ENCODE measurements at places on chromosomes 16 and 17.

- DNase-seq, result no peak
Observed at GRCh38 chr16:74029115-74029792, 267.4 kb upstream of the PSMD7 start.

DNA sequence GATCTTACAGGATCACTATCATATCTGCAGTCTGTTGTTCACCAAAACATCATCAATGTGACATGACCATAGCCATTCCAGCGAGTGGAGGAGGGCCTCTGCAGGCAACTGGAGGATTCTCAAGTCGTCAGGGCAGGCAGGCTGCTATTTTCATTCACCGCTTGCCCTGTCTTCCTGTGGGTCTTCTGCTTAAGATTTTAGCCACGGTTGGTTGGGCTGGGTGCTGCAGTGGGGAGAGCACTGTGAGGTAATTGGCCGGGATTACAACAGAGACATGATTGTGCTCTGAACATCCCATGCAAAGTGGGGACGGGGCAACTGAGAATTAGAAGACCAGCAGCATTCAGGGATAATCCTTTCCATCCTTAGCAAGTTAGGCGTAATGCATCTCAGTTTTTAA lies 245.9 kb downstream of the CPPED1 start:
- peak; percentile 56 for DNase-seq

- DNase-seq, result no peak
Observed at GRCh38 chr16:88382491-88383400, at the start of gene ZNF469. Gene ZNF469 (plus strand): TSS chr16:88382959. CDS start chr16:88427471, 44,512 bp downstream.

- no peak for DNase-seq
Observed at GRCh38 chr16:67948015-67948414, 4.1 kb upstream of the LCAT start.

- DNase-seq, result no peak
Observed at GRCh38 chr17:75468291-75468754, 11.9 kb downstream of the TMEM94 start.

DNA sequence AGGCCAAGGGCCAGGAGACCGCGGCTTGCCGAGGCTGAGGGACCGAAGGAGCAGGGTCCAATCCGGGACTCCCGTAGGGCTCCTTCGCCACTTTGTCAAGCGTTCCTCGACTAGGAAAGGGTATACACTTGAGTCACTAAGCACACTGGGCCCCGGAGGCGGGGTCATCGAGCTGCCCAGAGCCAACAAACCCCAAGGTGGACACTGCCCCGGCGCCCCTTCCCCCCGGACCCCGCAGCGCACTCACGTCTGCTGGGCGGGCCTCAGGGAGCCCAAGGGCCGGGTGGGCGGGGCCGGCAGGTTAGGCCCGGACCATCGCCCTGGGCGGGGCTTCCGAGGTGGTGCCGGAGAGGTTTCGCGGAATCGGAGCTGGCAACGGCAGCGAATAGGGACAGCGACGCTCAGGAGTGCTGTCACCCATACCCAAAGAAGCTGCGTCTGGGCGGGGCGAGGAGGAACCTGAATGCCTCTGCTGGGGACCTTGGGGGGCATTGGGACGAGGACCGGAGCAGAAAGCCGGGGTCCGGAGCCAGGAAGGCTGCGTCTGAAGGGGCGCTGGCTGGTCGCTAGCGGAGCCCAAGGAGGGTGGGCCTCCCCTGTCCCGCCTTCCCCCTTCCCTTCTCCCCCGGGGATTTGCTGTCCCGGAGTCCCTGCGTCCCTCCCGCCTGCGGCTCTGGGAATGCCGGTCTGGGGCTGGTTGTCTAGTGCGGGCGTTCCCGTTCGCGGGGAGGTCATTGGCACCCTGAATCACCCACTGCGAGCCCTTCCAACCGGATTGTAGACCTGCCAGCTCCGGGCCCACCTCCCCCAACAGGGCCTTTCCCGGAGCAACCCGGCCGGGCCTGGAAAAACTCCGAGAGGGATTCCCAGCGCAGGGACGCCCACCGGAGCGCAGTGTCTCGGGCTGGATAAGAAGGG lies 118.2 kb upstream of the SMURF2 start:
- DNase-seq, result no peak

DNA sequence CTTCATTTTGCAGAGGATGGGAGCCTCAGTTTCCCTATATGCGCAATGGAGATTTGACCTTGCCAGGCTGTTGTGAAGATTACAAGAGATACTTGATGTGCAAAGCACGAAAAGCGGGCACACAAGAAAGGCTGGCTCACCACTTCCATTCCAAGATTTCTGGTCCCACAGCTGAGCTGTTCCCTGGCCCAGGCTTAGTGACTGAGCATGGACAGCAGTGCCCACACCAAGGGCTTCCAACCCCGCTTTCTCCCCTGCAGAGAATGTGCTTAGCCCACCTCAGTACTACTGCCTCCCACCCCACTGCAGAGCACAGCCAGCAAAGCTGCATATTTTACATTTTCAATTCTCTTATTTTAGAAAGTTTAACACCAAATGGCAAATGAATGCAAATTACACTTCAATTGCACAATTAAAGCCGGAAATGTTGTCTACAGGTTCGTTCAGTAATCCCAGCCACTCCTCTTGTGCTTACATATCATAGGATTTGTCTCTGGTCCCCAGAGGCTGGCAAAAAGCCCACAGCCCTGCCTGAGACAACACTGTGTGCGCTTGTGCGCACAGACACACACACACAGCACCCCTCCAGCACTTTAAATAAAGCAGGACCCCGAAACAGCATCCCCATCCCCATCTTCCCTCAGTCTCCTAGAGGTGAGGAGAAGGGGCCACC lies 51.8 kb downstream of the VAC14 start:
- DNase-seq, result no peak

GRCh38 chr17:78759203-78759968 lies 22.7 kb downstream of the CYTH1 start:
- no peak for DNase-seq

GRCh38 chr17:45273551-45273957 lies 11.7 kb upstream of the SPATA32 start:
- no peak for DNase-seq

- DNase-seq, result no peak
Observed at GRCh38 chr17:5043524-5043923, 8.3 kb upstream of the SLC52A1 start.

- DNase-seq, result peak; percentile 34
Observed at GRCh38 chr16:85724936-85725335, 26.0 kb downstream of the C16orf74 start.

- DNase-seq, result no peak
Observed at GRCh38 chr17:2105663-2106062, 50.8 kb downstream of the HIC1 start.

GRCh38 chr16:88742896-88743605 lies 36.7 kb downstream of the CTU2 start:
- DNase-seq, result no peak

DNA sequence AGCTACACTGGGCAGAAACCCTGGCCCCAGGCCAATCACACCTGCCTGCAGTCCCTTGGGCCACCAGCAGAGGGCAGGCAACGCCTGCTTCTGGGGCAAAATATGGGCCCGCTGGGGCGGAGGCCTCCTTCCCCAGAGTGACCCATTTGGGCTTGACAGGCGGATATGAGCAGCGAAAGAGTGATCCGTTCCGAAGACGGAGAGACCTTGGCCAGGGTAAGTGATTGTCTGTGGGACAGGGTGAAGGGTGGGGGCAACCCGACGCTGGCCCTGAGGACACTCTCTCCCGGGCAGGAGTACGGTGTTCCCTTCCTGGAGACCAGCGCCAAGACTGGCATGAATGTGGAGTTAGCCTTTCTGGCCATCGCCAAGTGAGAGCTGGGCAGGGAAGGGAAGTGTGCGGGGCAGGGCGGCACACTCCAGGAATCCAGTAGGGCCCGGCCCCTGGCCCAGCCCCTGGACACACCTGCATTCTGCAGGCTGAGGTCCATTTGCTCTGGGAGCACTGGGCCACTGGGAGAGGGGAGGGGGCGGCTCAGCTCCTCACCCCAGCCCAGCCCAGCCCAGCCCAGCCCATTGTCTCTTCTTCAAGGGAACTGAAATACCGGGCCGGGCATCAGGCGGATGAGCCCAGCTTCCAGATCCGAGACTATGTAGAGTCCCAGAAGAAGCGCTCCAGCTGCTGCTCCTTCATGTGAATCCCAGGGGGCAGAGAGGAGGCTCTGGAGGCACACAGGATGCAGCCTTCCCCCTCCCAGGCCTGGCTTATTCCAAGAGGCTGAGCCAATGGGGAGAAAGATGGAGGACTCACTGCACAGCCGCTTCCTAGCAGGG lies 3.5 kb upstream of the NHERF1 start:
- peak; percentile 87 for DNase-seq

GRCh38 chr16:30758988-30759491 lies 2.8 kb downstream of the CFAP119 start:
- DNase-seq, result no peak

DNA sequence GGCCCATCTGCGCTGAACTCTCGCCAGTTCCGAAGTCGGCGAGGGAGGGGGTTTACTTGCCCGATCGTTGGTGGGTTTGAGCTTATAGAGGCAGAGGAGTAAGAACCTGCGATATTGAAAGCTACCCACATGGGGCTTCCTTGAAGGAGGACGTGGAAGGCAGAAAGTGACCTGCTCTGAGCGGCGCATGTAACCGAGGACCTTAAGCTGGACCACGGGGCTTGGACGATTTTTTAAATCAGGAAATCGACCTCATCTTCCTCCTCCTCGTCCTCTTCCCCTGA lies 2.0 kb downstream of the PRAC2 start:
- no peak for DNase-seq

- no peak for DNase-seq
Observed at GRCh38 chr17:76672270-76672851, 28.8 kb upstream of the ST6GALNAC1 start.

- DNase-seq, result no peak
Observed at GRCh38 chr16:50928065-50928464, 186.2 kb downstream of the CYLD start.

DNA sequence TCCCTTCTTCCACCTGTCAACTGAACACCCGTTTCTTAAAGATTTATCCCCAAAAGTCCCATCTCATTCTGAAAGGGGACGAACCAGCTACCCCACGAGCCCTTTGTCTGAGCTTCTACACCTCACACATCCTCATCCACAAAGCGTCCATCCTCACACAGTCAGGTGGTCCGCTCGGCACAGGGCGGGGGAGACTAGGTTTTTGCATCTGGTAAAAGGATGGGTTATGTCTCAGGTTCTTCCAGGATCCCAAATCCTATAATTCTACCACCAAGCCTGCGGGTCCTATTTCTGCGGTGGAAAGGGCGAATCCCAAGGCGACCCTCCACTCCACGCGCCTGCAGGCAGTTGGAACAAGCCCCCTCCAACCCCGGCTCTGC lies 458 bp downstream of the GFOD2 start:
- DNase-seq, result no peak

DNA sequence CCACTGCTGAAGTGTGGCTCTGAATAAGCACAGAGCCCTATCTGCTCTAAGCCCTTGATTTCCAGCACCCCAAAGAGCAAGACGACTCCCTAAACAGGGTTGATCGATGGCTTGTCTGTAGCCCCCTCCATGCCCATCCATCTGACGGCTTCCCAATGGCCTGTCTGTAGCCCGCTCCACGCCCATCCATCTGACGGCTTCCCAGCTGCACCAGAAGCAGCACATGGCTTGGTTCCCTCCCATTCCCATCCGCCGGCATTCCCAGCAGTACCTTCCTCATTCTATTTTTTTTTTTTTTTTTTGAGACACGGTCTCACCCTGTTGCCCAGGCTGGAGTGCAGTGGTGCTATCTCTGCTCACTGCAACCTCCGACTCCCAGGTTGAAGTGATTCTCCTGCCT lies 64.5 kb downstream of the RBFOX3 start:
- peak; percentile 8 for DNase-seq

GRCh38 chr16:30605158-30605557 lies 5.0 kb downstream of the ZNF689 start:
- DNase-seq, result no peak

GRCh38 chr17:74605361-74605760 lies 13.3 kb upstream of the CD300LD start:
- DNase-seq, result no peak

GRCh38 chr17:48453447-48453846 lies 23.4 kb upstream of the SKAP1 start:
- no peak for DNase-seq

- DNase-seq, result peak; percentile 78
Observed at GRCh38 chr17:2776589-2777241, 19.5 kb upstream of the RAP1GAP2 start.

DNA sequence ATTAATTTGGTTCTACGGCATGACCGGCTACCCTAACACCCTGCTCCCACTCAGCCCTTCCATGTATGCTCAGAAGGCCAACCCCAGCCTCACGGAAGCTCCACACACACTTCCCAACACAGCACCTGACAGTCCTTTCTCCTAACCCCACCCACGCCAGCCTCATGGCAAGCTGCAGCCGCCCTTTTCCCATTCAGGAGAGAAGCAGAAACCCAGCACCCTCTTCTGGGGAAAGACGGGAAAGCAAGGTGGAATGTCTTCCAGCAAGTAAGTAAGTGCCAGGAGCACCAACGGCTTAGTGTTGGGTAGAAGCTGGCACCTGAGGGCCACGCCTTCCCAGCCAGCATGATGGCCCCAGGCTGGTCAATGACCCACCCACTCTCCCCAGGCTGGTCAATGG lies 32.1 kb downstream of the ABR start:
- DNase-seq, result peak; percentile 73

DNA sequence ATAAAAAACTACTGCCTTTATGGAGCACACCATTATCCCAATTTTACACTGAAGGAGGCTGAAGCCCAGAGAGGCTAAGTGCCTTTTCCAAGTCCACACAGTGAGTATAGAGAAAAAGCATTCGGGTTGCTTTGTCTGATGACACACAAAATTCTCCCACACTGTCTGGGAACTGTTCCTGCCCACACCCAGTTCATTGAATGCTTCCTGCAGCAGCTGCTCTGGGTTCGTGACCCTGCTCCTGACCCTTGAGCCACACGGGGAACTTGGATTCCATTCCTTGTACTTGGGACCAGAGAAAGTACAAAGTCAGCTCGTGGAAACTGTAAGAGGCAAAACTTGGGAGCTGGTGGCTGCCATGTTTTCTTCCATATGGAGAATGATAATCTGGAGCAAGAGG lies 57.9 kb downstream of the AKAP1 start:
- no peak for DNase-seq

DNA sequence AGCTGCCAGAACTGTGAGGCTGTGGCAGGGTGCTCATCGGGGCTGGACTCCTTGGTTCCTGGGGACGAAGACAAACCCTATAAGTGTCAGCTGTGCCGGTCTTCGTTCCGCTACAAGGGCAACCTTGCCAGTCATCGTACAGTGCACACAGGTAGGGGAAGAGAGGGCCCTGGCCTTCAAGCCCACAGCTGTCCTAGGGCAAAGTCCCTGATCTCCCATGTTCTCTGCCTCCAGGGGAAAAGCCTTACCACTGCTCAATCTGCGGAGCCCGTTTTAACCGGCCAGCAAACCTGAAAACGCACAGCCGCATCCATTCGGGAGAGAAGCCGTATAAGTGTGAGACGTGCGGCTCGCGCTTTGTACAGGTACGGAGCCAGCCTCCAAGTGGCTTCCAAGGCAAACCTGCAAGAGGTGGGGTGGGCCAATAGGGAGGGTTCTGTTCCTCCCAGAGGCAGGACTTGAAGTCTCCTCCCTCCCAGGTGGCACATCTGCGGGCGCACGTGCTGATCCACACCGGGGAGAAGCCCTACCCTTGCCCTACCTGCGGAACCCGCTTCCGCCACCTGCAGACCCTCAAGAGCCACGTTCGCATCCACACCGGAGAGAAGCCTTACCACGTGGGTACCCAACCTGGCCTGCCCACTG lies 3.7 kb downstream of the BCL6B start:
- no peak for DNase-seq
